Esophagus squamous epithelium (tissue), 5 donors: ENCODE measurements at places on chromosomes 11 and 22.

DNA sequence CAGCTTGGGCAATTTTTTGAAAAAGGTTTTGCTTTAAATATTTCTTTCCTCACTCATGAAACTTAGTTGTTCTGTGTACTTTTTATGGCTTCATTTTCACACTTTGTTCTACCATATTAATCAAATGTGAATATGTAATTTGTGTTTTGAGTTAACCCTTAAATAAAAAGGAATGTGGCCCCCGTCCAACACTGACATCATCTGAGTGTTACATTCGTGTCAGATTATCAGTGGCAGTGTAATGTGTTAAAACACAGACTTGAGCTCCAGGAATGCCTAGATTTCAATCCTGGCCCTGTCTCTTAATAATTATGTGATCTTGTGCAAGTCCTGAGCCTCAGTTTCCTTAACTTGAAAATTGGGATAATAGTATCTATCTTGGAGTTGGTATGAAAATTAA lies 5.6 kb downstream of the RTN3 start:
- DNase-seq, result no peak

DNA sequence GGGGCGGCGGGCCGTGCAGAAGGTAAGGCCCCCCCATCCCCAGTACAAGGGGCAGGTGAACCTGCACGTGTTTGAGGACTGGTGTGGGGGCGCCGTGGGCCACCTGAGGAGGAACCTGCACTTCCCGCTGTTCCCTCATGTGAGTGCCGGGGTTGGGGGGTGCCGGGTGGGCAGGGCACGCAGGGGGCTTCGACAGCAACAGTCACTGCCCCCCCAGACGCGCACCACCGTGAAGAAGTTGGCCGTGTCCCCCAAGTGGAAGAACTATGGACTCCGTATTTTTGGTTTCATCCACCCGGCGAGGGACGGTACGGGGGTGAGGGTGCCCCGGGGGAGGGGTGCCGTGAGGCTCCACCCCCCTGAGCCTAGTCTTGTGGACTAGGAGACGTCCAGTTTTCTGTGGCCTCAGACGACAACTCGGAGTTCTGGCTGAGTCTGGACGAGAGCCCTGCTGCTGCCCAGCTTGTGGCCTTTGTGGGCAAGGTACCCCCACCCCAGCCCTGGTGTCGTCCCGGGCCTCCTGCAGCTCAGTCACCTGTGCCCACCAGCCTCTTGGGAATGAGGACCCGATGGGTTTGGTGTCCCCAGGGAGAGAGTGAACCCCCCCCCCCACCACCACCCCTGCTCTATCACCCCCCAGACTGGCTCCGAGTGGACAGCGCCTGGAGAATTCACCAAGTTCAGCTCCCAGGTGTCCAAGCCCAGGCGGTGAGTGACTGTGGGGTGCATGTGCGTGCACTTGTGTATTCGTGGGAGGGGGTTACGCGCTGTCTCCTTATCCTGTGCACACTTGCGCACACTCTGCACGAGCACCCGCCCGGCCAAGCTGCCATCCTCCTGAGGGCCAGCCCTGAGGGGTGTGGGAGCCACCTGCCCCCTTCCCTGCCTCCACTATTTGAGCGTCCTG lies 3.8 kb downstream of the B4GALNT4 start:
- no peak for DNase-seq

DNA sequence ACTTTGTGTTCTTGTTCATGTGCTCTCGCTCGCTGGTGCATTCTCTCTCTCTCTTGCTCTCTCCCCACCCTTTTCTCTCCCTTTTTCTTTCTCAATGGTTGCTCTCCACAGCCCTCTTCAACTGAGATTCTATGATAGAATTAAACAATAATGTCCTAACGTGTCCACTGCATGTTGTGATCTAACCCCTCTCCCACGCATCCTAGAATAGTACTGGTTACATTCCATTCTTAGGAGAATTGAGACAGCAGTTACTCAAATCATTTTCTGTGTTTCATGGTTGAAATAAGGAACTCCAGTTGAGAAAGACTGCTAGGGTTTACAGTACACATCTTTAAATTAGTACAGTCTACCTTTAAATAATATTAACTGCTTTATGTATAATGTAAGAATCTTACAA lies 318.1 kb upstream of the PITPNB start:
- DNase-seq, result no peak

GRCh38 chr11:22163394-22163797 lies 29.5 kb upstream of the ANO5 start:
- no peak for DNase-seq

GRCh38 chr11:19759389-19759788 lies 46.8 kb downstream of the NAV2 start:
- no peak for DNase-seq

- no peak for DNase-seq
These were observed 92.5 kb upstream of the OR4B1 start for GRCh38 chr11:48123934-48124755.

DNA sequence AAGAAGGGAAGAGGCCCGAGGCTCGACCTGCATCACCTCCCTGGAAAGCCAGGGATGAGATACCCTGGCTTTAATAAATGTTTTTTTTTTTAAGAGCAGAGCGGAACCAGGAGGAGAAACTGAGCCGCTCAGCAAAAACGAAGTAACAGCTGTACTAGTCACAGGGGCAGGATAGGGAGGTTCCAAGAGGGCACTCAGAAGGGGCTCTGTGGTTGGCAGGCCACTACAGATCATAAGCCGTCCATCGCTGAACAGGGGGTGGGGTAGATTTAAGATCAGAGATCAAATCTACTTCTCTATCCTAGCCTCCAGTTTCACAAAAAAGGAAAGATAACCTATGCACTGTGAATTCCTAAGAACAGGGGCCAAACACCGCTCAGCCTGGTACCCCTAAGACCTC lies 625 bp downstream of the EIF3D start:
- DNase-seq, result no peak

DNA sequence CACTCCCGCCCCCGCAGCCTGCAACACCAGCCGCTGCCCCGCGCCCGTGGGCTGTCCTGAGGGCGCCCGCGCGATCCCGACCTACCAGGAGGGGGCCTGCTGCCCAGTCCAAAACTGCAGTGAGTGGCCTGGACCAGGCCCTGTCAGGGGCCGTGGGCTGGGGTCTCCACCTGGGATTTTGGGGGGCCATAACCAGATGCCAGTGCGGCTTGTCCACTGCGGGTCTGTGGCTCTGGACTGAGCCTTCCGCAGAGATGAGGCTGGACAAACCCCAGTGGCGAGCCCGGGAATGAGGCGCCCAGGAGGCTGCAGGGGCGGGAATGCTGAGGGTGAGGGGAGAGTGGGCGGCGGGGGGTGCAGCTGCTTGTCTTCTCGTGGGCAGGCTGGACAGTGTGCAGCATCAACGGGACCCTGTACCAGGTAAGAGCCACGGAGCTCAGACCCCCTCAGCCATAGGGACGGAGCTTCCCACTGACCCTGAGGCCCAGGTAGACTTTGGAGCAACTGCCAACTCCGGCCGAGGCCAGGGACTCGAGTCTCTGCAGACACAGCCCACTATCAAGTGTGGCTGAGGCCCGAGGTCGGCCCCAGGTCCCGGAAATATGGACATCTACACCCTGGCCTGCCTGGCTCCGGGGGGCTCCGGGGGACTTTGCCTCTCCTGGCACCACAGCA lies 24.8 kb upstream of the MUC5B start:
- no peak for DNase-seq
